ENCODE measurements at places on chromosomes 13 and 19.

GRCh38 chr19:19742773-19743172 is 9.9 kb upstream of the ZNF14 start:
- DNase-seq, result no peak

GRCh38 chr19:9936326-9937000 is at the start of gene OLFM2:
Gene OLFM2, minus strand, starts transcription at chr19:9936515. Its CDS starts 149 bp downstream, at chr19:9936366.
- DNase-seq, result no peak

DNA sequence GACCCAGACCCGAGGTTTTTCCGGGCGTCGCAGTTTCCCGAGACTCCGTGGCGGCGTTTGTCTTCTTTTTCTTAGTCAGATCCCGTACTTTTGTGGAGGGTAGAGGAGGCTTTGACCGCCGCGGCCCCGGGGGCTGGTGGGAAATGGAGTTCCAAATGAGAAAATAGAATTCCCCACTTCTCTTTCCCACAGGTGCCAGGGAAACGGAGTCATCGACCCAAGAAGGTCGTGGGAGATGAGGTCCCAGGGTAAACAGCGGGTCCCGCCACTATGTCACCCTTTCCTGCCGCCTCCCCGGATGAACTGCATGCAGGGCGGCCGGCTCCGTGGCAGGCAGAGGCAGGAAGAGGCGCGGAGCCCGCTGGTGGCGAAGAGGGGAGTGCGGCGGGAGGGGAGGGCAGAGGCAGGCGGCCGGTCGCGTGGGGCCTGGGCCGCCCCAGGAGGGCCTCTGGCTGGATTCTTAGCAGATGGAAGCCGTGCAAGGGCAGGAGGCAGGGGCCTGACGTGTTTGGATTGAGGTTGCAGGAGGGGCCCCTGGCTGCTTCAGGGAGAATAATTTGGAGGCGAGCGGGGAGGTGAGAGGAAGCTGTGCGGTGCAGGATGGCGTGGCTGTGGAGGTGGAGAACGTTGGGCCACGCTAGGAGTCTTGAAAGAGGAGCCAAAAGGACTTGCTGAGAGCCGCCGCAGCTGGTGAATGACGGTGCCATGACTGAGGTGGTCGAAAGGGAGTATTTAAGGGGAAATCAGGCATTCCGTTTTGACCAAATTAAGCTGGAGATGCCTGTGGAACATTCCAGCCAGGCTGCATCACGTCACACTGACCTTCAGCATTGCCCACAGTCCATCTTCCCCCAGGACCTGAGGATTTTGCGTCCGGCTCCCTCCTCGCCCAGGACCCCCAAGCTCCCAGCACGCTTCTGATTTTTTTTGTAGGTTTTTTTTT is 11.7 kb downstream of the CYTH2 start:
- DNase-seq, result peak; percentile 53

GRCh38 chr13:69817333-69817869 is 290.2 kb upstream of the ATXN8OS start:
- no peak for DNase-seq

DNA sequence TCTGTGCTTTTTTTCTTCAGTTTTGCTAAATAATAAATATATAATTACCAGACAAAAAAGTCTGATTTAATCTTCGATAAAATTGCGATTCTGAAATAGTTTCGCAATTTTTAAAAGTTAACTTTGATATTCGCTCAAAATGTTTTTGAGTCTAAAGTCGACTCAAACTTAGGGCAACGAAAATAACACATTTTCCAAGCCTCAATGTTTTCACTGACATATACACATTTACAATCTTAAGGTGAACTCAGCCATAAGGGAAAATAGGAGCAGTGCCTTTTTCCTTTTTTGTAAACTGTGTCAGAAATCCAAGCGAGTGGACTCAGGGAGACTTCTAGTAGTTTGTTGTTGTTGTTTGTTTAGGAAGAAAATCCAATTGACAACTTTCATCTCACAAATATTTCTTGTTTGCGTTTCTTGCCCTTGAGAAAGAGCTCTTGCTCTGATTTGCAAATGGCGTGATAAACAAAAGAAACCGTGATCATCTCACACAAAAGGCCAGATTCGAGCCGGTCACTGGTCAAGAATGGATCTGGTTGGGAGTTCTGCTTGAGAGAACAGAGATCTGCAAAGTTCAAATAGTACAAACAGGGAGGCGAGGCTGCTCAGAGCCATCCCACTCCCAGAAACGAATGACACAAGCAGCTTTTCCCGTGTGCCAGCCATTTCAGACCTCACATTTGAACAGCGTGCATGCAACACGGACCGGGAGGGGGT is 2.1 kb downstream of the SOX21 start:
- no peak for DNase-seq

DNA sequence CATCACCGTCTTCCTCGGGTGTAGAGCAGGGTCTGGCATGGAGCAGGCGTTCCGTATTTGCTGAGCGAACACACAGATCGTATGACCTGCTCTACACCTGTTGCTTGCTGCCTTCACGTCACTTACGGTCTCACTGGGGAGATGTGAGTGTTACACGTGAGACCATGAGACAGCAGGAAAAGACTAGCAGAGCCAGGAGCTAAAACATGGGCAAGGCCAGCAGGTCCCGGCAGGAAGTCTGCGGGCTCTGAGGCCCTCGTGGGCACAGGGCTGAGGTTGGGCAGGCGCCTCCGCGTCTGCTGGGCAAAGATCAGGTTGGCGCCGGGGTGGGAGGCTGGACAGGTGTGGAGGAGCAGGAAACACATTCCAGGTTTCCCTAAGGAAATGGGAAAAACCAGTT is 19.7 kb upstream of the GTF3A start:
- no peak for DNase-seq

GRCh38 chr13:28355822-28356371 is 139.0 kb downstream of the FLT1 start:
- no peak for DNase-seq

DNA sequence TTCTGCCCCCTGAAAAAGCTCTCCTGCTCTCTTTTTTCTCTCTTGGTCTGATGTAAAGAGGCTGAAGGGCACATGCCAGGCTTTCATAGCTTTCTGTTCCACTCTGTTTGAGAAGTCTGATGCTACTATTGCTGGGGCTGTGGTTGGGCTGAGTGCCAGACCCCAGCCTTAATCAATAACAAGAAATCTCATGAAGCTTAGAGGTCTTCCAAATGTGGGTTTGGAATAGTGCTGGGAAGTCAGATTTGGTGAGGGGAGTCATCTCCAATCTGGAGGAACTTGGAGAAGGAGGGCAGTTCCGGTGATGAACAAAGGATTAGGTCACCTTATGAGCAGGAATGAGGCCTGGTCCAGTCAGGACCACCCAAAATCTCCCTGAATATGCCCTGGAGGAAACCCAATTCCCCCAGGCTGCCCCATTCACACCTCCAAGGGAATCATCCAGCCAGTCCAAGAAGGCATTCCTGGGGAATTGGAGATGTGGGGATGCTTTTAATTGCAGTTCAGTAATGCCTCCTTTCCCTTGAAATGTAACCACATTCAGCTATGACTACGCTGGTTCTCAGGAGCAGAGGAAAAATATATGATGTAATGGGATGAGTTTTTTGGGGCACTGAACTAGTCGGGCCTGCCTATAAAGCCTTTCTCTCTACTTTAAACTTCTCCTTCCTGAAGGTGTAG is 102.0 kb downstream of the STARD13 start:
- no peak for DNase-seq
